Cardiac septum (tissue), 1 donor: ENCODE measurements at places on chromosomes 11 and 22. TPM values are rescaled to one million over a fixed set of nuclear protein-coding genes. Genes with fewer than 3 reads are reported as not detected.

Gene XNDC1N
- 2.9 TPM for total RNA-seq

- no peak for DNase-seq
Measured at GRCh38 chr11:76771446-76772099, 11.6 kb upstream of the TSKU start.

Gene ASCL2
- not detected for total RNA-seq

- no peak for DNase-seq
Measured at GRCh38 chr11:72529068-72529467, 94.7 kb upstream of the CLPB start.

- no peak for DNase-seq
Measured at GRCh38 chr11:76962583-76963416, 71.4 kb upstream of the B3GNT6 start.

- DNase-seq, result no peak
Measured at GRCh38 chr11:114340311-114341131, 44.3 kb downstream of the NNMT start.

GRCh38 chr11:65404210-65404609, 17.8 kb downstream of the FRMD8 start:
- no peak for DNase-seq

Gene PTPRCAP
- 0.40 TPM for total RNA-seq

DNA sequence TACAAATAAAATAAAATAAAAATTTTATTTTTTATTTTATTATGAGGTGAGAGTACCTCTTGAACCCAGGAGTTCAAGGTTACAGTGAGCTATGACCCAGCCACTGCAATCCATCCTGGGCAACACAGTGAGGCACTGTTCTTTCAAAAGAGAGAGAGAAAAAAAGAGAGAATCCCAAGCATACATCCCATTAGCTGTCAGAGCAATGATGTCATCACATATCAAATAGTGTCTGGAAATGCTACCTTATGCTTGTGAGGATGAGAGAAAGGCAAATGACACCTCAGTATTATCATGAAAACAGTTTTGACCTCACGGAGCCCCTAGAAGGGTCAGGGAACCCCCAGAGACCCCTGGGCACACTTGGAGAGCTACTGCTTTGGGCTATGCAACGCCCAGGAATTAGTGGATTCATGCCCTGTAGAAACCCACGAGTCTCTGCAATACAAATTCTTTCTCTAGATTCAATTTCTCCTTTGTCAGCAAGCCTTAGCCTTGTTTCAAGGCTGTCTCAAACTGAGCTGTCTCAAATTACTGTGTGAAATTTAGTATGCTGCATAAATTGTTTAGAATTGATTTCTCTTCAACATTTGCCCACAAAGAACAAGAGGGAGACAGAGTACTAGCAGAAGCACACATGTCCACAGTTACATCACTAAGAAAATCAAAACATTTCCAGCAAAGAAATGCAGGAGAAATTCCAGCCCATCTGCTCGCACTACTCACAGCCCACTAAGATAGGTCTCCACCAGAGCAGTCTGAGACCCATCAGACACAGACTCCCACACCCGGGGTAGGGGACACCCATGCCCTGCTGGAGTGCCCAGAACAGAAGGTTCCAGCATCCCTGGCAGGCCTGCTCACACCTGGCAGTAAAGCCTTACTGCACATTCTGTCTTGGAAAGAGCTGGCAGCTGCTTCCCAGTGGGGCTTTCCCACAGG, 18.1 kb downstream of the DGCR2 start:
- DNase-seq, result no peak

DNA sequence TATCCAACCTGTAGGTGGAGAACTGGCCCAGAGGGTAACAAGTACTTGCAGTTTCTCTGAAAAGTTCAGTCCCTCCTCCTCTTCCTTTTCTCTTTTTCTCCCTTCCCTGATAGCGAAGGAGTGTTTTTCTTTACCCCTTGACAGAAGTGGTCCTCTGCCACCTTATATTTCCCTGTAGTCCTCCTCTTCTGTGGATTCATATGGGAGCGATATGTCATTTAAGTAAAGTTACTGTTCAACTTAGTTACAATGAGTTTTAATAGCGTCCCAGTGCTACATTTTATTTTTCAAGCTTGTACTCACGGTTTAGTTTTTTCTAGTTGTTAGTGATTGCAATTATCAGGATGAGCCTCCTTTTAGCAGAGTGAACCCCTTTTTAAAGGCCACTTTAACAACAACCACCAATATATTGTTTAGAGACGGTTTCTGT, 1.4 kb downstream of the PCF11 start:
- no peak for DNase-seq

Gene VPREB1
- total RNA-seq, result not detected

DNA sequence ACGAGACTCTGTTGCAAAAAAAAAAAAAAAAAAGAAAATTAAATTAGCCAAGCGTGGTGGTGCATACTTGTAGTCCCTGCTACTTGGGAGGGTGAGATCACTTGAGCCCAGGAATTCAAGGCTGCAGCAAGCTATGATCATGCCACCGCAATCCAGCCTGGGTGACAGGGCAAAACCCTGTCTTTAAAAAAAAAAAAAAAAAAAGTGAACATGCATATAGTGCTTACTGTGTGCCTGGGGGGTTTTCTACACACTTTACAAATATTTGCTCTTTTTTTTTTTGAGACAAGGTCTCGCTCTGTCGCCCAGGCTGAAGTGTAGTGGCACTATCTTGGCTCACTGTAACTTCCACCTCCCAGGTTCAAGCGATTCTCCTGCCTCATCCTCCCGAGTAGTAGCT, 12.9 kb downstream of the TPST2 start:
- DNase-seq, result no peak

Gene SOX10
- total RNA-seq, result 0.62 TPM

DNA sequence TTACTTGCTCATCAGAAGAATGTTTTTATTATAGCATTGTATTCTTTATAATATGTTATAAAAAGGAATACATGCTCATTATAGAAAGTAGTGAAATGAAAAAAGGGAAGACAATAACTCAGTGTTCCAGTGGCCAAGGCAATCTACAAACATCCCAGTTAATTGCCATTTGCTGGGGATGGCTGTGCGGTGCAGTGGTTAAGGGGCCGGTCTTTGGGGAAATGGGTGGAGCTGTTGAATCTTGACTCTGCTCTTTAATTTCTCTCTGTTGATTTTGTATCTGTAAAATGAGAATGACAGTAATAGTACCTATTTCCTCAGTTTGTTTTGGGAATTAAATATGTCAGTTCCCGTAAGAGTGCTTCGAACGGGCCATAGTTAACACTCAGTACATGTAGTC, 212.7 kb upstream of the TBCEL start:
- no peak for DNase-seq

DNA sequence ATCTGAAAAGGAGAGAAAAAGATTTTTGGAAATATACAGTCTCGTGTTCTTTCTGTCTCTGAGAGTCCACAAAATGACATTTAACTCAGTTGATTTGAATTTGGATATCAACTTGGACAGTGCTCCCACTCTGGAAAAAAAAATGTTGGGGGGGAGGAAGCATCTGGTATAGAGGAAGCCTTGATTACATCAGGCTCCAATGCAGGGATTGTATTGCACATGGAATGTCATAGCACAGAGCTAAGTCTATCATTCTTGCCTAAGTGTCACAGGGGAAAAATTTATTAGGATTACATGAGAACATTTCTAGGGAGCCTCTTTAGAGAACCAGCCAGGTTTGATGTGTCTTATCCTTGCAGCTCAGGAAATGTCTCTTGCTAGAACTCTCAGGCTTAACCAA, 23.0 kb downstream of the MS4A6A start:
- DNase-seq, result no peak

GRCh38 chr11:68962527-68963250, 18.1 kb downstream of the MRGPRD start:
- peak; percentile 69 for DNase-seq

GRCh38 chr11:30107899-30108298, 91.1 kb upstream of the KCNA4 start:
- no peak for DNase-seq

Gene RIC3
- 14.3 TPM for total RNA-seq
